ENCODE measurements at places on chromosomes 5 and 9. TPM values are rescaled to one million over a fixed set of nuclear protein-coding genes. Genes with fewer than 3 reads are reported as not detected.

DNA sequence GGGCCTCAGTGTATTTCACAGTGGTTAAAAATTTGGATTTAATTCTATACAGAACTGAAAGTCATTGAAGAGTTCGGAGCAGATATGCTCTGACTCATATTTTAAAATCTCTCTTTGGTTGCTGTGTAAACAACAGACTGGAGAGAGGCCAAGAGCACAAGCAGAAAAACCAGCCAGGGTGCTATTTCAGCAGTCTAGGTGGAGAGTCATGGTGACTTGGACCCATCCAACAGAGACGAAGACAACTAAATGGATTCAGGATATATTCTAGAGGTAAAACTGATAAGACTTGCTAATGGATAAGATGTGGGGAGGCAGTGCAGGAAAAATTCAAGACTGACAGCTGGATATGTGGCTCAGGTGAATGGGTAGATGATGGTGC lies 168.9 kb downstream of the MAPKAP1 start:
- H3K36me3 ChIP-seq, result peaks cover 16% of the 10 kb centered on the region
- H3K27ac ChIP-seq, result peak overlapping the region; percentile 94

- H3K27ac ChIP-seq, result 0 out of 2 replicates have a peak overlapping the region, but pooled peaks have one; percentile 5
- no peaks in the 10 kb centered on the region for H3K36me3 ChIP-seq
- no peak overlapping the region for H3K4me3 ChIP-seq
- no peaks in the 10 kb centered on the region for H3K27me3 ChIP-seq
Observed at GRCh38 chr5:133048993-133049725, 2.7 kb upstream of the HSPA4 start.

GRCh38 chr5:32499261-32499660 lies 54.7 kb upstream of the ZFR start:
- H3K36me3 ChIP-seq, result no peaks in the 10 kb centered on the region
- no peaks in the 10 kb centered on the region for H3K4me1 ChIP-seq
- no peak for DNase-seq
- no peak overlapping the region for H3K27ac ChIP-seq
- H3K4me3 ChIP-seq, result no peak overlapping the region

GRCh38 chr9:128159522-128159783 lies 612 bp upstream of the BBLN start:
- 0 out of 2 replicates have a peak, but pooled peaks cover 9% of the 10 kb centered on the region for H3K4me1 ChIP-seq
- no peaks in the 10 kb centered on the region for H3K36me3 ChIP-seq
- DNase-seq, result peak; percentile 47
- peak overlapping the region; percentile 69 for H3K27ac ChIP-seq

DNA sequence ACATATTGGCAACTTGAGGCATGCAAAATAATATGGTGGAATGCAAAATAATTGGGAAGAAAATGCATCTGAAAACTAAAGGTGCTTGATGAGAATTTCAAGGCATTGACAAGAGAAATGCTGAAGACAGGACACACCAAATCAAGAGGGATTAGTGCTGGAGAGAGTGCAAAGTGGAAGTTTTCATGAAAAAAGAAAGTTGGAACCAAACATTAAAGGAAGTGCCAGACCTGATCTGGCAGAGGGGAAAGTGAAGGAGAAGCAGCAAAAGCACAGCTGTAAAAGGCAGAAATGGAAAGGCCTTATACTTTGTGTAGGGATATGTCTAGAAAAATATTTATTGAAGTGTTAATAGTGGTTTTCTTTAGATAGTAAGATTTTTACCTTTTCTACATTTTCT lies 35.3 kb upstream of the FYB1 start:
- peaks cover 13% of the 10 kb centered on the region for H3K4me1 ChIP-seq
- DNase-seq, result no peak
- H3K27me3 ChIP-seq, result no peaks in the 10 kb centered on the region
- no peak overlapping the region for H3K27ac ChIP-seq
- H3K4me3 ChIP-seq, result no peak overlapping the region
- H3K36me3 ChIP-seq, result no peaks in the 10 kb centered on the region

- H3K27me3 ChIP-seq, result no peaks in the 10 kb centered on the region
- H3K4me3 ChIP-seq, result no peak overlapping the region
- no peaks in the 10 kb centered on the region for H3K4me1 ChIP-seq
- H3K36me3 ChIP-seq, result no peaks in the 10 kb centered on the region
- no peak overlapping the region for H3K27ac ChIP-seq
Observed at GRCh38 chr9:93049491-93049890, 9.0 kb upstream of the SUSD3 start.

GRCh38 chr9:129258823-129259301 lies 80.8 kb upstream of the IER5L start:
- peaks cover 16% of the 10 kb centered on the region for H3K4me1 ChIP-seq
- H3K4me3 ChIP-seq, result peak overlapping the region; percentile 50
- H3K27me3 ChIP-seq, result 0 out of 2 replicates have a peak, but pooled peaks cover 5% of the 10 kb centered on the region
- H3K36me3 ChIP-seq, result no peaks in the 10 kb centered on the region

DNA sequence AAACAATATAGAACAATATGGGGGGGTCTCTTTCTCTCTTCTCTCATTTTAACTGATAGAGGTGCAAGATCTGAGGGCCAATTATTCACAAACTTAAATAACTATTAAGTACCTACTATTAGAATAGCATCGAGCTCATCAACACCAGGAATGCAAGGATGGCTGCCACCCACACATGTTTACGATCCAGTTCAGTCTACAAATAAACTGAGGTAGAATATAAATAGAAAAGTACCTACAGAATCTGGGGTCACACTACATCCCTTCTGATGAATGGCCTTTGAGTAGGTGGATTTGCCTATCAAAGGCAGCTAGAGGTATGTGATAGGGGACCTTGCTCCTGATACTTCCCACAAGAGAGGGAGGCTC lies 91.8 kb upstream of the ZNF366 start:
- peak overlapping the region; percentile 96 for H3K27ac ChIP-seq

Gene PCSK1
- not detected for total RNA-seq

Gene ECPAS
- 79.3 TPM for total RNA-seq

Gene DMRT3
- not detected for total RNA-seq
